ENCODE measurements at places on chromosomes 2 and 18.

DNA sequence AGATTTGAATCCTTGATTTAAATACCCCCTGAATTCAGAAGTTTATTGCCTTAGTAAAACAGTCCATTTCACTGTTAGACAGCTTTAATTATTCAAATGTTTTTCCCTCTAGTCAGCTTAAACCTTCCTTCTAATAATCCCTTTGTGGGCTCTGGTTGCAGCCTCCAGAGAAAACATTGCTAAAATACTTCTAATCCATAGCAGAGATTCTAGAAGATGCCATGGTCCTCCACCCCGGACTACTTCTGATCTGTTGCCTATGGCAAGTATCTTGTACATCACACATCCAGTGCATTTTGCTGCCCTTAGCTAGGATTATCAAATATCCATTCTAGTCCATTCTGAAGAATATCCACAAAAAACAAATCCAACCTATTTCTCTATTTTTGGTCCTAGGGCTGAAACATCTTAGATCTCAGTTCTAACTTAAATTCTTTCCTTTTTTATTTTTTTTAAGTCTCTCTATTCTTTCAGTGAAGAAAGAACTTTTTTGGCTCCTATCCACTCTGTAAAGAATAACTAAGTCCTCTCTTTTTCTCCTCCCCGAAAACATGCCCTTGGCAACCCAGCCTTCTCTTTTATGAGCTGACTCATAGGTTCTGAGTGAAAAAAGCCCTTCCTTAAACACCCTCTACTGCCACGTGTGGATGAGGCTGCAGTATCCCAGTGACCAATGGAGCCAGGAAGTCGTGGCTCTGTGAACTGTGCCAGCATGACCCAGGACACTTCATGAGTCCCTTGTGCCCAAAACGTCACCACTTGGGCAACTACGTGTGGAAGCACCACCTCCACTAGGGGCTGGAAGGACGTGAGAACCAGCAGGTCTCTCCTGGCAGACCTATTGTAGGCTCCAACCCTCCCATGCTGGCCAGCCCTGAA, 349.8 kb downstream of the TNS1 start:
- no peak for DNase-seq

DNA sequence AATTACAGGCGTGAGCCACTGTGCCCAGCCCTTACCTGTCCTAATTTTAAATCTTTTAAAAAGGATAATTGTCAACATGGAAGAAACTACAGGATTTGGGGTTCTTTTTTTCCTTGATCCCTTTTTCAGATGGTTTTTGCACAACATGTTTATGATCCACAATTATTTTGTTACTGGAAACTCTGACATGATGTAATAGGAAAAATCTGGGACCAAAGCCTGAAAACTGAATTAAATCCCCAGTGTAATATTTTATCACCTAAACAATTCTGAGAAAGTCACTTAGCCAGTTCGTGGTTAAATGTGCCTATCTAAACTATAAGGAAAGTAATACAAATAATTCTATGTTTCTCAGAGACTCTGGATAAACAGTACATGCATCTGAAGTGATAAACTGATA, 1649.7 kb downstream of the LRP1B start:
- DNase-seq, result no peak

- no peak for DNase-seq
Observed at GRCh38 chr18:76881744-76882143, 59.4 kb downstream of the ZNF236 start.

- DNase-seq, result no peak
Observed at GRCh38 chr2:39247512-39248043, 3.8 kb upstream of the CDKL4 start.

- no peak for DNase-seq
Observed at GRCh38 chr2:147639891-147640290, 204.9 kb upstream of the ACVR2A start.

DNA sequence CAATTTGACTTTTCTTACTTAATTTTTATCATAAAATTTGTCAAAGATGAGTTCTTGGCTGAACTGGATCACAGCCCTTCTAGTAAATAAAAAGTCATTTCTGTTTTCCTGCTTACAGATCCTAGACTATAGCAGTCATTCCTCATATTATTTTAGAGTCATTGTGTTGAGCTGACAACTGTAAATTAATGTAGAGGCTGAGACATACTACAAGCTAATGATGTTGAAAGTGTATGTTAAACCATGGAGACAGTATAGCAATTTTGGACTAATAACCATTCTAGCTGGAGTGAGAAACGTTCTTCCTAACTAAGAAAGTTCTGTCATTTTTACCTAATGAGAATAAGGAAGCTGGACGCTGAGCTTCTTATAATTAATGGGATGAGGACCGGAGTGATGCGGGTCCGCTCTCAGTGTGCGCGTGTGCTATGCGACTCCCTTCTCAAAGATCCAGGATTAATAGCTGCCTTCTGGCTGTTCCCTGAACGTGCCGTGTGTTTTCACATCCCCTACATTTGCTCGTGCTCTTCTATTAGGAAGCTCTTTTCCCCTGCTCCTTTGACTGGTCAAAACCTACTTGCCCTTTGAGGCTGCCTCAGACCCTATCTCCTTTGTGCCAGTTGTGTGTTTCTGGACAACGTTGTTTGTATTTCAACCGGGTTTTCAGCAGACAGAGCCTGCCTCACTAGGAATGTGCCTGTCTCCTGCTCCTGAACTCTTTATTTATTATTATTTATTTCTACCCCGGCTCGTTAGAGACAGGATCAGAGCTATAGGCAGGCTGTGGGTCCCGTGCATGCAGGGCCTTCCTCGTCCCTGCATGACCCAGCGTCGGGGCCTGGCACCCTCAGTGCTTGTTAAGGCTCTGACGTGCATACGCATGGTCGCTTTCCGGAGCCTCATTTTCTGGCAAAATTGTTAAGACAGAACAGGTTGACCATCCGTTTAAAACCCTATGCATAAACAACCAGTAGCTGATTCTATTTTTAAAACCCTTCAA, 182.6 kb downstream of the DCDC2C start:
- no peak for DNase-seq

GRCh38 chr2:160423126-160423525, 70.5 kb downstream of the RBMS1 start:
- no peak for DNase-seq

DNA sequence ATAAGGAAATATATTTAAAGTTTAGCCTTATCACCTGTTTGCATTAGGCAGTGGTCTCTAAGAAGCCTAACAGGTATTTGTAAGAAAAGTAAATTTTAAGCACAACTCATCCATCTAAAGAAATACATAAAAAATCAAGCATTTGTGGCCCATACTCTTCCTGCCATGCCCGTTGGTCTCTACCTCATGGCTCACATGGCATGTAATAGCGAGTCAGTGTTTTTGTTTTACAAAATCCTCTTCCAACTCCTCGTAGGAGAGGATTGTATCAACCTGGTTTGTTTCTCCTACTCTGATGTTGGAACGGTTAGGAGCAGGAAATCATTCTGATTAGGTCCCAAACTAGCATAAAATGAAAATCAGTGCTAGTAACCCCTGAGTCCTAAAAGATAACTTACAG, 91.8 kb downstream of the FMNL2 start:
- no peak for DNase-seq

DNA sequence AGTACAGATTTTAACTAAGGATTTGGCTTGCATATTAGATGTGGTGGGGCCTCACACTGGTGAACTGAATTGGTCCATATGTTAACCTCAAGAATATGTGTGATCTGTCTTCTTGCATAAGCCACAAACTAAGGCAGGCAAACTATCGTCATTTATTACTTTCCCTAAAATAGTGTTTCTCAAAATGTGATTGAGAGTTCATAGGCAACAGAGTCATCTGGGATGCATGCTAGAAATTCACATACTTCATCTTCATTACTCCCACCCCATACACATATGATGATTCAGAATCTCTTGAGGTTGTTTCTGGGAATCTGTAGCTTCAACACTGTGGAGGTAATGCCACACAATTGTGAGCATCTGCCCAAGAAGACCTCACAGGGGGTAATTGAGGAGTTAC, 822.8 kb upstream of the CDH2 start:
- DNase-seq, result no peak

GRCh38 chr2:226943862-226944620, 108.2 kb downstream of the RHBDD1 start:
- DNase-seq, result no peak

GRCh38 chr2:162210385-162210784, 32.9 kb downstream of the FAP start:
- DNase-seq, result no peak

DNA sequence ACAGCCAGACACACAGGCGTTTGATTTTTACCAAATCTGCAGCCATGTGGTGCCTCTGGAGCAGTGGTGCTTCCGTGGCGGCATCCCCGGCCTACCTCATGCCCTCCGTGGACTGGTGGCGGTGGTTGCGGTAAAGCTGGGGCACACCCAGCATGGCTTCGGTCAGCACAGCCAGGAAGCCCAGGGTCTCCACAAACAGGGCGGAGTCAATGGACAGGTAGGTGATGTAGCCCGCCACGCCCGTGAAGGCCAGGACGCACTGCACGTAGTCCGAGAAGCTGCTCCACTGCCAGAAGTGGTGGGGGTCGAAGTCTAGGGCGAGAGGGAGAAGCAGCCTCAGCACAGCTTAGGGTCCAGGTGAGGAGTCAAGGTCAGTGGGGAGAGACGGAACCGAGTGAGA, 32.4 kb downstream of the SLC66A2 start:
- DNase-seq, result no peak

DNA sequence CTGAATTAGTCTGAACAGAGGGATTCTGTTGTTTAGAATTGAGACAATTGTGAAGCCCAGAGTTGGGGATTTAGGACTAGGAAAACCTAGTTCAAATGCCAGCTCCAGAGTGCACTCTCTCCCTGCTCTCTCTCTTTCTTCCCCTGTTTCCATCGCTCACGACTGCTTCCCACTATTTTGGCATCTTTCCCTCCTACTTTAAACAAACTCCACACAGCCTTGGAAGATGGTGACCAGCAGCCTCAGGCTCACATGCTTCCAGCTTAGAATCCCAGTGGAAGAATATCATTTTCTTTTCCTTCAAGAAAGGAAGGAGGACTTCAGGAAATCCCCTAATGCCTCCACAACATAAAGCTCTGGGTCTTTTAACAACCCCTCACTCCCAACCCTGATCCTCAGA, 6.1 kb upstream of the DNMT3A start:
- no peak for DNase-seq

GRCh38 chr2:11701751-11702301, 31.8 kb upstream of the NTSR2 start:
- DNase-seq, result no peak

DNA sequence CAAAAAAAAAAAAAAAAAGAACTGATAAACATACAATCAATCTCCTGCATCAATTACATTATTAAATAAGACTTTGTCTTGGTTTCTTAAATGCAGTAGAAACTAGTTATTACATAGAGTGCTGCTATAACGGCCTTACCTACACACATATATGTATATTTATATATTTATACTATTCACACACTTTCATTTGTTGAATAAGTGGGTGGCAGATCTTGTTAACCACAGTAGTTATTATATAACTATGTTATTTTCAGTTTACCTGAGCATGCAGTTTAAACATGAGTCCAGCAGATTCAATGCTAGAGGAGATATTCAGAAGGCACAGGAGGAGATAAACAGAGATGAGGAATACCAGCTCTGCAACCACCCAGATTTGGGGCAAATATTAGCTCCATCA, 81.5 kb upstream of the CD226 start:
- no peak for DNase-seq

DNA sequence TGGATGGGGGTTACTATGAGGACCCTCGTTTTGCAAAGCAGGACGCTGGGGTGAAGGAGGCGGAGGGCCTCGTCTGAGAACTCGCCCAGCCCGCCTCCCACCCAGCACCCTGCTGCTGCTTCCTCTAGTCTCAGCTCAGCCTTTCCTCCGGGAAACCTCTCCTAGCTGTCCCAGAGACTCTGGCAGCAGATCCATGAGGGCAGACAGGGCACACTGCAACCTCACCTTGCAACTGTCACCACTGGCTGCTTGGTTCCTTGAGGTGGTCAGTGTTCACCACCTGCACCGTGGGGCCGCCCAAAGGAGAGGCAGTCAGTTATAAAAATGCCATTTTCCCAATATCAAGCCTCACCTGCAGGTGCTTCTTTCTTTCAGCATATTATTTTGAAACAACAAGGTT, 45.6 kb downstream of the PARD6G start:
- no peak for DNase-seq

GRCh38 chr2:180324182-180324581, 317.1 kb upstream of the CWC22 start:
- no peak for DNase-seq

DNA sequence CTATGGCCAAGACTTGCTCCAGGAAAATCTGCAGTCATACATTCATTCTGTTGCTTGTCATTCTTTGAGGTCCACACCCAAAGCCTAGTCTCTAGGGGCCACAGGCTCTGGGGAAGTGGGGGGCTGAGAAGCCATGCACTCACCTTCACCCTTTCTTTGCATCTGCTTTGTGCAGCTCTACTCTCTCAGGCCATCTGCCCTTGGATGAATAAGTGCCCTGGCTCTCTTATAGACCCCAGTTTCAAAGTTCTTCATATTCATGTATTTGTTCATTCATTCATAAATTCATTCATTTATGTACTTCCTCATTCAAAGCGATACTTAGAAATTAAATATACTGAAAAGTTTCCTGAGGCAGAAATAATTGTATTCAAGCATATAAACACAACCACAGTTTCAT, 130.3 kb upstream of the FAM98A start:
- no peak for DNase-seq

DNA sequence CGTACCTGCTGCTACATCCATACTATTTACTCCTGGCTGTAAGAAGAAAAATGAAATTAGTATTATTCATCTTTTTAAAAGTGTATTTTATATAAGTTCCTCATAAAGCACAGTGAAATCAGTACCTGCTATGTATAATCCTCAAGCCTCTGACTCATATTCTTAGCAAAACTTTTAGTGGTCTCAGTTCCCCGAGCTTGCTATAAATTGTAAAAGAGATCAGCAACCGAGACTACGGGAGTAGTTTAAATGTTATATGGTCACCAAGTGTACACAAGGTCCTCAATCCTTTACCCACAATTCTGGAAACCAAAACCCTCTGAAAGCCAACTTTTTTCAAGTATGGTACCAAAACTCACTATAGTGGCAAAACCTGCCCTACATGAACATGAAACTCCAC, 24.2 kb downstream of the PRPF40A start:
- no peak for DNase-seq

DNA sequence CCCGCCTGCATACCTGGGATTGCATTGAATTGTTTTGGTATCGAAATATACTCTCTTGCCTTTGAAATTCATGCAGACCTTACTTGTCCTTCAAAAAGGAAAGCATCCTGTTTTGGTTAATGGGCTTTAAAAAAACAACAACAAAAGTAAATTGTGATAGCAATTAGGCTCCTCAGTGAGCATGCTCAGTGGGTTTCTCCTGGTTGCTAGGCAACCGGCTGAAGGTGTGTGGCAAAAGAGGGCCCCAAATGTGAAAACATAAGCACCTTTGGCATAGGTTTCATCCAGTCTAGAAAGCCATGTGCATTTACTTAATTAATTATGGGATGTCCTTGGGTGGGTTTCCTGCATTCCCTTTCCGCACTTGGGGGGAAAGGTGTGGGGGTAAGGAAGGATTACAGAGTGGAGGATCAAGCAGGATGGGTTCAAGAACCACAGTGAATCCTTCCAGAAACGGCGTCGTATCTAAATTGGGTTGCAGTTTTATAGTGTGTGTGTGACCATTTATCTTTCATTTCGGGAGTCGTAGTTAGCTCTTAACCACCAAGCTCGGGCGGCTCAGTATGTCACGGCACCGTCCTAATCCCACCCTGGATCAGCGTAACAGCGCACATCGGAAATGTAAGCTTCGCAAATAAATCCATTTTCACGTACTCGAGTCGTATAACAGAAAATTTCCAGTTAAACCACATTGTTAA, 274.9 kb upstream of the TCF4 start:
- no peak for DNase-seq

GRCh38 chr2:113709022-113709421, 47.4 kb downstream of the SLC35F5 start:
- no peak for DNase-seq
